ENCODE measurements at places on chromosomes 13 and 19. TPM values are rescaled to one million over a fixed set of nuclear protein-coding genes. Genes with fewer than 3 reads are reported as not detected.

The SELENOV gene
- total RNA-seq: not detected

The COX7A1 gene
- 32.1 TPM for total RNA-seq

GRCh38 chr19:48501494-48502349 is 9.9 kb downstream of the LMTK3 start:
- no peak for DNase-seq

DNA sequence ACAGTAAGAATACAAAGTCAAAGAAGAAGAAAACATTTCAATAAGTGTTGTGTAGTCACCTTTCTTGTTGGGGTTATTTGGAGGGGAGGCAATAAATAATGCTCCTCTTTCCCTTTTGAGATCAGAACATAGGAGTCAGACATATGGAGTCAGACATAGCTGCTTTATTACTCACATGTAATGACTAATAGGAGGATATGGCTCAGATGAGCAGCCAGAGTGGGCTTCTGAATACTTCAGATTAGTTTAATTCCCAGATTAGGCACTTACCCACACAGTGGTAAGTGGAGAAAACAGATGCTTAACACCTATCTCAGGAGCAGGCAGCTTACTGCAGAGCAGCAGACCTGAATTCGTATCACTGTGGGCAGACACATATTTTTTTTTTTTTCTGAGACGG is 31.7 kb upstream of the C1QTNF9B start:
- no peak for DNase-seq

- no peak for DNase-seq
These were observed 878 bp upstream of the ADAMTSL5 start for GRCh38 chr19:1513499-1514294.

DNA sequence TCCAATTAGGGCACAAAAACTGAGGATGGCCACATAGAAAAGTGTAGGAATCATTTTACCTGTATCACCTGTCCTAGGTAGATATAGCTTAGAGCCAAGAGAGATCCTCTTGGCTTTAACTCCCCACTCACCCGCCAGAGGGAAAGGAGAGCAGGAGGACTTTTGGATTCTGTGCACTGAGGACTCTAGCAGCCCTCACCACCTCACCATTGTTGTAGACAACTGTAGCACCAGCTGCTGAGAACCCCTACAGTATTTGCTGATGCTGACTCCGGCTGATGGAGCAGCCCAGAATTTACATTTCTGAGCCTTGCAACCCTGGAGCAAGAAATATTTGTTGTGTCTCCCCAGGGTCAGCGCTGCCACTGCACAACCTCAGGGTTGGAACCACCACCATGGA is 2044.4 kb downstream of the OLFM4 start:
- DNase-seq: no peak

DNA sequence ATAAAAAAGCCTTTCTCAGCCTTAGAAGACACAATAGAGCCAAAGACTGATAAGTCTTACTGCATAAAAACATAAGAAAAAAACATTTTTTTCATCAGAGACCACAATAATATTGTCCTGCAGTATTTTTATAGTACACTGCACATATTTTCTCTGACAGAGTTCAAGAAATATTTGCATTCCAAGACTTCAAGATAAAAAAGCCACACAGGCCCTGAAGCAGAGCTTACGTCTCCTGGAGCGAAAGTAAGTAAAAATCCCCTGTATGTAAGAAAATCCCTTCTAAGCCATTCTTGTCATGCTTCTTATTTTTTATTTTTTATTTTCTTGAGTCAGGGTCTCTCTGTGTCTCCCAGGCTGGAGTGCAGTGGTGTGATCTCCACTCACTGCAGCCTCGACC is 755.9 kb downstream of the LIG4 start:
- no peak for DNase-seq

DNA sequence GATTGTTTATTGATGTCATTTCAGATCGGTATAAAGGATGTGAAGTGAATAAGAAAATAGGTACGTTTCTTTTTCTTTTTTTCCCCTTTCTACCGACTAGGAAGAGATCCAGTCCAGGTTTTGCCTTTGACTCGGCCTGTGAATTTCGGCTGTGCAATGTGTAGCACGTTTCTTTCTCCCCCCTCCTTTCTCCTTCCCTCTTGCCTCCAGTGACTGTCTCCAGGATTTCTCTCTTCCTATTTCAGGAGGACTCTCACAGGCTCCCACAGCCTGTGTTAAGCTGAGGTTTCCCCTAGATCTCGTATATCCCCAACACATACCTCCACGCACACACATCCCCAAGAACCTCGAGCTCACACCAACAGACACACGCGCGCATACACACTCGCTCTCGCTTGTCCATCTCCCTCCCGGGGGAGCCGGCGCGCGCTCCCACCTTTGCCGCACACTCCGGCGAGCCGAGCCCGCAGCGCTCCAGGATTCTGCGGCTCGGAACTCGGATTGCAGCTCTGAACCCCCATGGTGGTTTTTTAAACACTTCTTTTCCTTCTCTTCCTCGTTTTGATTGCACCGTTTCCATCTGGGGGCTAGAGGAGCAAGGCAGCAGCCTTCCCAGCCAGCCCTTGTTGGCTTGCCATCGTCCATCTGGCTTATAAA is at the start of gene GPC6:
GPC6 (plus strand) TSS at position 185 of the 657 bp plus-strand sequence.
- DNase-seq: peak; percentile 23

Measured in tibial nerve (tissue), 4 donors.